ENCODE measurements at places on chromosomes 4 and X.

- no peak for DNase-seq
Measured at GRCh38 chr4:121154103-121154515, 10.0 kb downstream of the TNIP3 start.

- DNase-seq: no peak
Measured at GRCh38 chr4:177485528-177485927, 43.3 kb upstream of the AGA start.

DNA sequence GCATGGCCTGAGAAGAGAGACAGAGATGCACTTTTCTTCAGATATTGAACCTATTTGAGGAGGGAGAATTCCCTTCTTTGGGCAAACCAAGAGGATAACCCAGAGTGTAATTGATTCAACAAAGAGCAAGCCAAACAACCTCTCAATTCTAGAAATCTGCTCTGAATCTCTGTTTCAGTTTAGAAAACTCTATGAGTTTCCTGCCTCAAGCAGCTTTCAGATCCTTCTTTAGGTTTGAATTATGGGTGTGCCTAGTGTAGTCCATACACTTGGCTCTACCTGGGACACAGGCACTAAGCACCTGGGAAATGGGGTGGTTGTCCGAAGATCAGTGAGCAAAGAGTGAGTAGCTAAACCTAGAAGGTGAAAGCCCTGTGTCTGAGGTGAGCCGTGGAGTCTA lies 52.0 kb upstream of the MTMR8 start:
- DNase-seq: no peak

- no peak for DNase-seq
Measured at GRCh38 chr4:137389911-137390520, 142.3 kb downstream of the PCDH18 start.

GRCh38 chr4:27059446-27059845 lies 198.8 kb downstream of the STIM2 start:
- no peak for DNase-seq

DNA sequence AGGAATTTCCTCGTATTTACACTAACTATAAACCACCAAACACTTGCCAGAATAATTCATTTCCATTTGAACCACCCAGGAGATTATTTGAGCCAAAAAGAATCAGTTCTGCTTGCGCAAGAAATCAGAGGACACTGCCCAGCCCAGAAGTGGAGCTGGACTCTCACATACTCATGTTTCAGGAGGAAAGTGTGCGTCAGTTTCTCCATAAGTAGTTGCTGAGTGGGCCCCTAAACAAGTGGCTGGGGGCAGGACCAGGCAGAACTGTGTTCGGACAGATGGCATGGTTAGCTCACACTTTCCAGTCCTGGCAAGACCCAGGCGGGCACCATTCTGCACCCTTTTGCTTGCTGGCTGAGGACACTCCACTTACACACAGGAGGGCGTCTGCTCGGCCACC lies 38.8 kb downstream of the BTC start:
- DNase-seq: no peak

GRCh38 chr4:105129286-105130040 lies 17.2 kb upstream of the TET2 start:
- DNase-seq: no peak

Measured in activated T-cell treated with anti-CD3 and anti-CD28 coated beads, Interleukin-2, amount 50 U/mL, for 1 hour (primary cell).